ENCODE measurements at places on chromosomes 12 and 14.

DNA sequence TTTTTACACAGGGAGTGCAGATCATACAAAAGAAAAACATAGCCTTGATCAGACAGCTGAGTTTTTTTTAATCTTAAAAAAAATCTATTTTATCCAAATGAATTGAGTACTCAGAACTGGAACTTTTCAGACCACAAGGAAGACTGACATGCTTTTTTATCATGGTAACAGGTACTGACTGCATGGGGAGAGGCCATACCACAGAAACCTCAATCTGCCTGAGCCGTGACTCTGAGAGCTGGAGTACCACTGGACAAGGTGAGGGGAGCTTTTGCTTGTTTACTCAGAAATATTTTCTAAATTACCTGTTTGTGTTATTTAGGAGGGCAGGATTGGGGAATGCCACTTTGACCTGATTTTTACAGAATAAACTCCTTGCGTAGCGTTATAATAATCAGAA lies 143.9 kb downstream of the ALX1 start:
- no peak for DNase-seq

DNA sequence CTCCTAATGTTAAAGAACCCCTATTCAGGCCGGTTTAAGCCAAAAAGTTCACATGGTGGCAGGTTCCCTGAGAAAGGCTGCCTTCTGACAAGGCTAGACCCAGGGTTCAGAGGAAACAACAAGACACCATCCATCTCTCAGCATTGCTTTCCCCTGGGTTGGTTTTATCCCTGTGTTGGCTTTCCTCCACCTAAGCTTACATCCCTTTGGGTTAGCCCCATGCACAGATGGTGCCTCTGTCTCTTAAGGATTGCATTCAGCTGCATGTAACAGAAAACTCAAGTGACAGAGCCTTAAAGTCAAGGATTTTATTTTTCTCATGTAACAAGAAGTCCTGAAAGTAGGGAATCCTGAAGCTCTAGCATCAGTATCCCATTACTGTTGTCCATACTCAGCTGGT lies 42.8 kb upstream of the RIN3 start:
- DNase-seq: no peak

DNA sequence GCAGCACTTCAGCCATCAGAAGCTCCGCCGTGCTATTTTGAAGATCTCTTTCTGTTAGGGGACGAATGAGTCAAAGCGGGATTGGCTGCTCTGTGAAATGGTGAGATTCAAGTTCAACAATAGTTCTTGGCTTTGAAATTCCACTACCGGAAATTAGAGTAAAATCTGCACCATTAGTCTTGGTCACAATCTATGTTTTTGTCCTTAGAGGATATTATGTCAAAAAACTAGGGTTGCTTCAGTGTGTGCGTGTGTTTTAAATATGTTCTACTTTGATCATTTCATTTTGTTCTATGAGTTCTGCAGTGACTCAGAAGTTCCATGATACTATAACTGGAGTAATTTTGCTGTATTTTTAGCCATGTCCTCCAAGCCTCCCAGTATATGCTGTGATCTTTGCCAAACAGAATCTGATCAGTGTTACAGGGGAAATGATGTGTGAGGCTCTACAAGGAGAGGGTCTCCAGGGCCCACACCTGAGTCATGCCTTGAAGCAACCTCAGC lies 22.6 kb downstream of the GPHB5 start:
- DNase-seq: no peak

GRCh38 chr14:79167957-79168356 lies 997.8 kb downstream of the NRXN3 start:
- DNase-seq: no peak

DNA sequence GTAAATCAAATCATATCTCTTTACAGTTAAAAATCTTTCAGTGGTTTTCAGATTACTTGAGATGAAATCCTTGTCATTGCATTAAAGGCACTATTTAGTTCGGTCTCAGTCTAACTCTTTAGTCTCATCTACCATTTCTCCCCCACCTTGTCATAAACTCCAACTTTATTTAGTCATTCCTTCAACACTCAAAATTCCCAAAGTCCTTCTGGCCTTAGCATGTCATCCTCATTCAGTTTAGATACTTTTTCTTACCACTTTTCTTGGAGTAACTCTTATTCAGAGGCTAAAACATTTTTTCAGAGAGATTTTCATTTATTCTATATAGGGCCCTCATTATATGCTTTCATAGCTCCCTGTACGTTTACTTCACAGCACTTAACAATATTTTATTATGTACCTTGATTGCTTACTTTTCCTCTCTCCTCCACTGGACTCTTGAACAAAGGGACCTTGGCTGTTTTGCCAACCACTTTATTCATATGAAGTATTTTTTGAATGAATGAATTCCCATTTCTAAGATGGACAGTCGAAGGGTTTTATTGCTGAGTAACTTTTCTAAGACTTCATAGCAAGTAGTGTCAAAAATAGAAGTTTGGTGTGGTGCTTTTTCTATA lies 12.8 kb downstream of the USP15 start:
- no peak for DNase-seq

DNA sequence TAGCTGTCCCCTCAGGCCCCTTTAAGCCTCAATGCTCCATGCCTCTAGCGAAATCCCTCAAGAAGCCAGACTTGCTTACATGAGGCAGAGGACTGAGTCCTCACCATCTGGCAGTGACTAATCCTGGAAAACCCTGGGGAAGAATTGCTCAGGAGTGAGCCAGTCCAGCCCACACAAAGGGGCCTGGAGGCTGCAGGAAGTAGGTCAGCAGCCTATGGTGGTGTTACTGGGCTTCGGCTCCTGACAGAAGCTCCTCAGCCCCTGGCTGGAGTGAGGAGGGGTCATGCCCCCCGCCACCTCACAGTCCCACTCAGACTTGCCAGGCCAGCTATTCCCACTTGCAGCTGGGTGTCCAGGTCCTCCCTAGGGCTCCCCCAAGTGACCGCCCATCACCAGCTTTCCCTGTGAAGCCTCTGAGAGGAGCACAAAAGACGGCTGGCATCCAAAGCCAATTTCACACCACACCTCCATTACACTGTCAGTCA lies 250.5 kb downstream of the DPF3 start:
- peak; percentile 99 for DNase-seq

GRCh38 chr14:73170686-73171085 lies 34.4 kb downstream of the PSEN1 start:
- no peak for DNase-seq

DNA sequence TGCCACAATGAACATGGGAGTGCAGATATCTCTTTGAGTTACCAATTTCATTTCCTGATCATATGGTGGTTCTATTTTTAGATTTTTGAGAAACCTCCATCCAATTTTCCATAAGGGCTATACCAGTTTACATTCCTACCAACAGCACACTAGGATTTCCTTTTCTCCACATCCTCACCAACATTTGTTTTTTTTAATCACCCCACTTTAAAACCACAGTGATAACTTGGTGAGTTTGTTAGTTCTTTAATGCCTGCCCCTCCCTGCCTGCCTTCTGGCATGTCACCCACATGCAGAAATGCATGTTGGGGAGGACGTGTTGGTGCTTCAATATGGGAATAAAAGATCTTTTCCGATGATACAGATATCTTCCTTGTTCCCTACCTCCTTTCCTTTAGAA lies 167.9 kb downstream of the CAND1 start:
- no peak for DNase-seq

GRCh38 chr14:49294621-49295148 lies 291.5 kb downstream of the RPS29 start:
- DNase-seq: no peak

DNA sequence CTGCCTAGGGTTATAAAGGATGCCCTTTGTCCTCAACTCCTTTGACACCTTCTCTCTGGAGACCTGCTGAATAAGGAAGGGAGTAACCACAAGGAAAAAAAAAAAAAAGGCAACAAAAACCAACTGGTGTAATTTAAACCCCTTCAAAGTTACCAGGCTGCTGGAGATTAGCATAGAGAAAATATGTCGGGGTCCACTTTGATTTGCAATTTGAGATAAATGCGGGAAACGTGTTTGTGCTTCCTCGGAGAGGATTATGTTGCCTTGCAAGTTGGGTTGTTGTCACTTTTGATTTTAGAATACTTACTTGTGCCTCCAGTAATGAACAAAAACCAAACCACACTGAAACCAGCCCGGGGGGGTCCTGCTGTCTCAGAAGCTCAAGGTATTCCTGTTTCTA lies 200.2 kb upstream of the MYL2 start:
- DNase-seq: no peak

- DNase-seq: no peak
These were observed at the start of gene TSPAN8 for GRCh38 chr12:71157601-71158233. Gene TSPAN8 (minus strand): TSS chr12:71157999. CDS start chr12:71157678, 321 bp downstream.

DNA sequence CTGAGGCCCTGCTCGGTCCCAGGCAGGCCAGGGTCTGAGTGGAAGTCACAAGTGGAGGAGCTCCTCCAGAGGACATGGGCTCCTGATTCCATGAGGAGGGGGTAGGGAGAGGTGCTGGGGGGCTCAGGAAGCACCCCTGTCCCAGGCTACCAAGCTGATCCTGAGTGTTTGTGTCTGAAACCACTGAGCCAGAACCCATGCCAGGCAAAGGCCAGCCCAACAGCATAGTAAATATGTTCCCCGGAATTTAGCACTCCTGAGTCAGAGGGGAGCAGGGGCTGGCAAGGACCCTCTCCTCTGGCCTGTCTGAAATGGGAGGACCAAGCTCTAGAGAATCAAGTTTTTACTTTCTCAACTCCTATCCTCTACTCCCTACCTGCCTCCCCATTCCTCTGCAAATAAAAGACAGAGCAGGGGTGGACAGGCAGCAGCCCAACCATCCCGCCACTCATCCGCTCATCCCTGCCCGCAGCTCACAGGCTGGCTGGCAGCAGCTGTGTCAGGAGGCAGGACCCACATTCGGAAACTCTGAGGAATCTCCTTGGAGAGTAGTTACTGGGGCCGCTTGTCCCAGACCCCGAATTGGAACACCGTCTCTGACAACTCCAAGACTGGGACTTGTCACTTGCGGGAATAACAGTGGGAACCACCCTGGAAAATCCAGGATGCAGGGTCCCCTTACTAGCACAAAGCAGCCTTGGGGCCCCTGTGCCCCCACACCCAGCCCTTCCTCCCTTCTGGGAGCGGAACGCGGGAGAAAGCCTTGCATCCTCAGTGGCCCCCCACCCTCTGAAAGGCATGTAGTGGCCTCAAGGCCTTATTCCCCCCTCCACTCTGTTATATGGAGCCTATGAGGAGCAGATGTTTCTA lies 102.5 kb downstream of the ZFP36L1 start:
- no peak for DNase-seq

- no peak for DNase-seq
These were observed 2.1 kb upstream of the ARHGDIB start for GRCh38 chr12:14963520-14963919.

GRCh38 chr14:103551338-103551762 lies 11.1 kb downstream of the BAG5 start:
- no peak for DNase-seq

GRCh38 chr14:65403231-65403630 lies 9.3 kb upstream of the FUT8 start:
- DNase-seq: no peak

GRCh38 chr14:26204366-26204727 lies 393.5 kb downstream of the NOVA1 start:
- no peak for DNase-seq

DNA sequence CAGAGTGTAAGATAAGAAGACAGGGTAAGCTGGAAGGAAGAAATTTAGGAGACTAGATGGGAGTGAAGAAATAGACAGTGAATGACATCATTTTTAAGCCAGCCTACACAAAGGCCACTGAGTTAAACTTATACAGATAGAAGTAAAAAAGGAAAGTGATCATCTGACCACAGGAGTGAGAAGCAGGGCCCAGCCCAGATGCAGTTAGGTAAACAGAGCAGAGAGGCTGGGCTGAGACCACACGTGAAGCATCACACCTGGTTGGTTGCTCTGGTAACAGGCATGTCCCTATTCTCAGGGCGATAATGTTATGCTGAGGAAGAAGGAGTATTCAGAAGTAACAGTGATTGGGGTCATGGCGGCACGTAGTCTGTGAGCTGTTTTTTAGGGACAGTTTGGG lies 1079.4 kb downstream of the AACS start:
- no peak for DNase-seq

GRCh38 chr12:100741084-100741711 lies 53.4 kb upstream of the ANO4 start:
- peak; percentile 27 for DNase-seq

GRCh38 chr12:89960607-89961394 lies 252.2 kb upstream of the ATP2B1 start:
- no peak for DNase-seq

- DNase-seq: peak; percentile 52
These were observed 503.0 kb upstream of the LMO3 start for GRCh38 chr12:17108877-17109541.

DNA sequence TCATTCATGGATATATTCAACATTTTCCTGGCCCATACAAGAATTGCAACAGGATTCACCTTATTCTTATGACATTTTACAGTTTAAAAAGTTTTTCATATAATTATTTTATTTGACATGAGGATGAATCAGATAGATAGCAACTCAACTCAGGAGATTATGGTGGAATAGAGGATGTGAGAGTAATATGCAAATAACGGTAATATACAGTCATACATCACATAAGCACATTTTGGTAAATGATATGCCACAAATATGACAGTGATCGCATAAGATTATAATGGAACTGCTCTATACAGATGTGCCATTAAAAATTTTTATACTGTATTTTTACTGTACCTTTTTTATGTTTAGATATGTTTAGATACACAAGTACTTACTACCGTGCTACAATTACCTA lies 24.1 kb upstream of the CRADD start:
- DNase-seq: no peak

GRCh38 chr14:100910888-100911664 lies 7.6 kb upstream of the RTL1 start:
- DNase-seq: no peak

GRCh38 chr14:91159182-91159581 lies 45.3 kb downstream of the DGLUCY start:
- DNase-seq: no peak

GRCh38 chr14:71646518-71646917 lies 285.7 kb upstream of the RGS6 start:
- DNase-seq: no peak

- DNase-seq: no peak
These were observed 20.4 kb upstream of the MAP1LC3B2 start for GRCh38 chr12:116538682-116539305.

DNA sequence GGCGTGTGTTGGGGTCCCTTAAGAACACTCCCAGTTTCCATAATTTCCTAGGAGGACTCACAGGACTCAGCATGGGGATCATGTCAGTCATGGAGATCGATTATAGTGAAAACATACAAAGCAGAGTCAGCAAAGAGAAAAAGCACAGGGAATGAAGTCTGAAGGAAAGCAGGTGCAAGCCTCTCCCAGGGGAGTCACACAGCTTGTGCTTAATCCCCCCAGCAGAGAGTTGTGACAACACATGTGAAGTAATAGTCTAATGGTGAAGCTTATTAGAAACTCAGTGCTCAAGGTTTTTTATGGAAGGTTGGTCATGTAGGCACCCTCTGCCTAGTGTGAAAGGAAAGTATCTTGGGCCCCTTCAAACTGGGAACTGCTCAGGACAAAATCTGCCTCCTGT lies 149.0 kb upstream of the SEL1L start:
- no peak for DNase-seq

GRCh38 chr14:64491637-64492036 lies 12.0 kb downstream of the ZBTB25 start:
- DNase-seq: no peak
